ENCODE measurements at places on chromosomes 7 and 10. TPM values are rescaled to one million over a fixed set of nuclear protein-coding genes. Genes with fewer than 3 reads are reported as not detected.

TRRAP gene
- polyA plus RNA-seq = 9.0 TPM

NRCAM gene
- polyA plus RNA-seq = 1.2 TPM

DKK1 gene
- polyA plus RNA-seq = 11.1 TPM

INA gene
- polyA plus RNA-seq = 1.8 TPM

OR2F2 gene
- not detected for polyA plus RNA-seq

PFKP gene
- 677 TPM for polyA plus RNA-seq

TMEM196 gene
- polyA plus RNA-seq = not detected

NUTM2E gene
- polyA plus RNA-seq = not detected

TRPV6 gene
- polyA plus RNA-seq = not detected

ATAD1 gene
- 103 TPM for polyA plus RNA-seq

ASZ1 gene
- 0.70 TPM for polyA plus RNA-seq

VSIR gene
- polyA plus RNA-seq = 1.8 TPM

PRF1 gene
- 0.84 TPM for polyA plus RNA-seq

NRF1 gene
- 12.3 TPM for polyA plus RNA-seq

GFRA1 gene
- polyA plus RNA-seq = 1.7 TPM

LIPN gene
- not detected for polyA plus RNA-seq

GDF2 gene
- 4.4 TPM for polyA plus RNA-seq

LAMB1 gene
- 31.8 TPM for polyA plus RNA-seq

KLLN gene
- polyA plus RNA-seq = 0.77 TPM

C10orf120 gene
- polyA plus RNA-seq = not detected

GARIN1A gene
- 0.83 TPM for polyA plus RNA-seq

RGS10 gene
- polyA plus RNA-seq = 3.0 TPM

CTAGE4 gene
- polyA plus RNA-seq = not detected

H2BK1 gene
- polyA plus RNA-seq = not detected

CYP3A7 gene
- polyA plus RNA-seq = 0.14 TPM

AIMP2 gene
- polyA plus RNA-seq = 75.0 TPM

ARHGEF5 gene
- 1.00 TPM for polyA plus RNA-seq

C10orf105 gene
- 0.85 TPM for polyA plus RNA-seq

CFAP46 gene
- polyA plus RNA-seq = 5.5 TPM

TCERG1L gene
- polyA plus RNA-seq = 0.12 TPM

STEAP1 gene
- polyA plus RNA-seq = not detected

COL28A1 gene
- polyA plus RNA-seq = 0.70 TPM

MOGAT3 gene
- polyA plus RNA-seq = not detected

MPLKIP gene
- 79.5 TPM for polyA plus RNA-seq

WDR91 gene
- polyA plus RNA-seq = 13.6 TPM

EIF5AL1 gene
- polyA plus RNA-seq = 1.5 TPM

METTL27 gene
- 4.6 TPM for polyA plus RNA-seq

PGAM2 gene
- 213 TPM for polyA plus RNA-seq

MYH16 gene
- 0.09 TPM for polyA plus RNA-seq

MUC12 gene
- not detected for polyA plus RNA-seq

ZKSCAN1 gene
- polyA plus RNA-seq = 22.3 TPM

HOGA1 gene
- 2.1 TPM for polyA plus RNA-seq

NEURL1 gene
- 3.5 TPM for polyA plus RNA-seq

TET1 gene
- polyA plus RNA-seq = 14.4 TPM

FBXL13 gene
- polyA plus RNA-seq = 3.4 TPM

SFXN2 gene
- 18.6 TPM for polyA plus RNA-seq

FRAT2 gene
- 30.1 TPM for polyA plus RNA-seq

CCL24 gene
- polyA plus RNA-seq = not detected

GIMAP1 gene
- not detected for polyA plus RNA-seq

MACROH2A2 gene
- 142 TPM for polyA plus RNA-seq

SEC23IP gene
- polyA plus RNA-seq = 40.8 TPM

NPY4R2 gene
- polyA plus RNA-seq = 0.62 TPM

TMEM140 gene
- polyA plus RNA-seq = 9.4 TPM

CHST3 gene
- polyA plus RNA-seq = 1.9 TPM

All from cardiac muscle cell (in vitro differentiated cells and primary cell).